ENCODE measurements at places on chromosomes 3 and 15.

DNA sequence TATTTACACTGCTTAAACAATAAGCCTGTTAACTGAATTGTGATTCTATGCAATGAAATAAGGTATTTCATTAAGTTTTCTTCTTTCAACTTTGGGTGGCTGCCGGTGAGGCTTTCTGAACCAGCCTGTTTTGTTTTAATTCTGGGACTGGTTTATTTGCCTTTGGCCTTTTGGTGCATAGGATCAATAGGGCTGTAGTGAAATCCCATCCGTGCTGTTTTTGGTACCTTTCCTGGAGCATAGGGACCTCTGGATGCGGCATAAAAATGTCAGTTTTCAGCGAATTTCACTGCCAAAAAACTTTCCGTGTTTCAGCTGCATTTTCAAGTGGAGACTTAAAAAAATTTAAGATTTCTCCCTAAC is 514 bp downstream of the PLS1 start:
- DNase-seq = no peak

- no peak for DNase-seq
Observed at GRCh38 chr3:184354121-184354728, 7.2 kb downstream of the CLCN2 start.

- no peak for DNase-seq
Observed at GRCh38 chr3:108907194-108907593, 46.5 kb downstream of the GUCA1C start.

DNA sequence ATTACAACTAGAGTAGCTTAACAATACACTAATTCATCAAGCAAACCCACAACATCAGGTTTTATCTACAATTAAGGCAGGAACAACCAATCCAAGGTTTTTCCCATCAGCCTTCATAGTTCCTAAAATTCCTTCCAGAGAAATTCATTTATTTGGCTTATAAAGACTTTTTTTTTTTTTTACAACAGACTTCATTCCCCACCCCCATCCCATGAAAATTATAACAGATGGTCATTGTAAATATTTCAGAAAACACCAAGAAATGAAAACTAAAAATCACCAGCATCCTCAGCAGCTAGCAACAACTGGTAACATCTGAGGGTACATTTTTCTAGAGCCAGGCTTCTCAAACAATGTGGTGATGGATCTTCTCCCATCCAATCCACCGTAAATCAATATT is 11.0 kb downstream of the SH3BP5 start:
- no peak for DNase-seq

DNA sequence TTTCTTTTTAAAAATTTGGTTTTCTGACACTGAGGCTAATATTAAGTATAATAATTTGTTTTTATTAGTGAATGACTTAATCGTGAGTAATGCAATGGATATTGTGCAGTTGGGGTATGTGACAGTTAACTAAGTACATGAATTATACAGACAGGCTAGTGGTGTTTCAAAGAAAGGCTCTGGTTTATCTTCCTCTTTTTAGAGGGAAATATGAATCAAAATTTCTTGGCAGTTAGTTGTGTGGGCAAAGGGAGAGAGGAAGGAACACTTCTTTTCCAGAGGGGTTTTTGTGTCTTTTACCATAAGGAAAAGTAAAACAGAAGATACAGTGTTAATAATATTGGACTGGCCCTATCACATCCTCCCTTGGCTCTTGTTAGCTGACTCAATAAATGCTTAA is 2.7 kb downstream of the ZNF654 start:
- no peak for DNase-seq

DNA sequence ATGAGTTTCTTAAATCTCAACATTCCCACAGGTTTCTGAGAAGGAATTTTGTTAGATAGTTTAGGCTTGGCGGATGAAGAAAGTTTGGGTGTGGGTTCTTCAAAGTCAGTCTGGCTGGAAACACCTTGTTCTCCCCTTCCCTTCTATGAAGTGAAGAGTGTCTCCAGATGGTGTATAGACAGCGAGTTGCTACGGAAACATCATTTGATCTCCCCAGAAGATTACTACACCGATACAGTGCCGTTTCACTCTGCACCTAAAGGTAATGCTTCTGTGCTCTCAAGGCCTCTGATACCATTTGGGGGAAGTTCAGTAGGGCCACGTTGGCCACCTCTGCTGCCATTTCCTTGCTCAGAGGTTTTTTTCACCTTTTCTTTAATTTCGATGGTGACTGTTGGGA is 20.6 kb downstream of the DLEC1 start:
- no peak for DNase-seq

- no peak for DNase-seq
Observed at GRCh38 chr15:71254491-71254890, 139.2 kb downstream of the THSD4 start.

GRCh38 chr3:49703443-49703927 is 14.1 kb downstream of the RNF123 start:
- peak; percentile 49 for DNase-seq
